ENCODE measurements at places on chromosomes 12 and 14.

GRCh38 chr12:42172441-42173210, 28.0 kb upstream of the GXYLT1 start:
- no peak for DNase-seq

DNA sequence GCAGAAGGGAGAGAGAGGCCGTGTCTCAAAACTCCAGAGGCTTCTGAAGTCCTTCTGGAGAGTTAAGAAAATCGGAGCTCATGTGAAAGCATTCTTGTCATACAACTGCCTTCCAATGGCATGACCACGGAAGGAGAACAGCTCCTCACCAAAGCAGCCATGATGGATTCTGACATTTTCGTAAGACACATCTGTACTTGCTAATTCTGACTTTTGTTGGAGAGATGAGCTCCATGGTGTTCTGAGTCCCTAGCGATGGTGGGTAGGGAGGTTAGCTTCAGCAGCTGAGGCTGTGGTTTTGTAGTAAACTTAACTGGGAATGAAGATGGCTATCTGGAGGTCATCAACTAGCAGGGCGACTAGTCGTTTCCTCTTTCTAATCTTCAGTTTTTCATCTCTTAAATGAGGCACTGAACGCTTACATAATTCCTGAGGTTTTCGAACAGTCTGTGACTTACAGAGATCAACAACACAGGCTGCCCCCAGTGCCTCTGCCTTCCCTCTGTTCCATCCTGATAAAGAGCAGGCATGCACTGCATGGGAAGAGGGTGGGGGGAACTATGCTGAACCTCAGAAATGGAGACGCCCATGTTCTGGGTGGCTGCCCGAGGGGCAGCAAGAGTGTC, 28.6 kb upstream of the DICER1 start:
- no peak for DNase-seq

DNA sequence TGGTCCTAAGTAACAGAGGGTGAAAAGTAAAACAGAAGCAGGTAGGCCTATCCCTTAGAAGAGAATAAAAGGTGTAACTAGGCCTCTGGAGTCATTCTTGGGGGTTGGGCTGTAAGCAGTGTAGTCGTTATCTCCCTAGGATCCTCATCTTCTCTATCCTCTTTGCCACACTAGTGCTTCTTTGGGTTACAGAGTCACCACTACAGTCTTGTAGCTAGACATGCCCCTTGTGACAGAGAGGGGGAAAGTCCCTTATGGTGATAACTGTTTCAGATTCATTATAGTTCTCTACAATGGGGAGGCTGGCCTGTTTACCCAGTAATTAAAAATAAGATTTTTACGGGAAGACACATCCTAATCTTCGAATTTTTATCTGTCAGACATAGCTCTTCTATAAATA, 16.4 kb upstream of the SRP54 start:
- no peak for DNase-seq

DNA sequence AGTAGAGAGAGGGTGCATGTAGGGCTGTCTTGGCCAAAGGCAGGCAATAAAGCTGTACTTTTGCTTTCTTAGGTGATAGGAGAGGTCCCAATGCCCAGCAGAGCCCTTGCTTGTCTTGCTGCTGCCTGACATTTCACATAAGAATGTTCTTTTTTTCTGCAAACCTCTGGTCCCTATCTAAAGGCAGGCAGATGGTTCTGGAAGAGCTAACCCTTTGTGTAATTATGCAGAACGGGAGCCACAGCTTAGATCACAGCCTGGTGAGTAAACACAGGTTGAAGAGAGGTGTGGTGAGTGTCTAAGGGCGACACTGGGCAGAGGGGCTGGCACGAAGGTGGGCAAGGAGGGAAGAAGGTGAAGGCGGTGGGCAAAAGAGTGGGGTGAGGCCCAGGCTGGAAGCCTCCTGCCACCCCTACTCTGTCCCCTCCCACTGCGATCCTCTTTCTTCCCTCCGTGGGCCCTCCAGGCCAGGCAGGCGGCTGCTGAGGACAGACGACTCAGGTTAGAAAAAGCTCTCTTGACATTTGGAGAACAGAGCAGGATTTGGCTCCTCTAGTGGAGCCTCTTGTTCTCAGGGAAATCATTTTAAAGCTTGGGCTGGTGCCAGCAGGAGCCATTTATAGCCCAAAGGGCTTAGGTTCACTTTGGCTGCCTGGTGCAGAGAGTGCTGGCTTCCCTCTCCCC, 42.8 kb downstream of the PRMT8 start:
- peak; percentile 51 for DNase-seq

DNA sequence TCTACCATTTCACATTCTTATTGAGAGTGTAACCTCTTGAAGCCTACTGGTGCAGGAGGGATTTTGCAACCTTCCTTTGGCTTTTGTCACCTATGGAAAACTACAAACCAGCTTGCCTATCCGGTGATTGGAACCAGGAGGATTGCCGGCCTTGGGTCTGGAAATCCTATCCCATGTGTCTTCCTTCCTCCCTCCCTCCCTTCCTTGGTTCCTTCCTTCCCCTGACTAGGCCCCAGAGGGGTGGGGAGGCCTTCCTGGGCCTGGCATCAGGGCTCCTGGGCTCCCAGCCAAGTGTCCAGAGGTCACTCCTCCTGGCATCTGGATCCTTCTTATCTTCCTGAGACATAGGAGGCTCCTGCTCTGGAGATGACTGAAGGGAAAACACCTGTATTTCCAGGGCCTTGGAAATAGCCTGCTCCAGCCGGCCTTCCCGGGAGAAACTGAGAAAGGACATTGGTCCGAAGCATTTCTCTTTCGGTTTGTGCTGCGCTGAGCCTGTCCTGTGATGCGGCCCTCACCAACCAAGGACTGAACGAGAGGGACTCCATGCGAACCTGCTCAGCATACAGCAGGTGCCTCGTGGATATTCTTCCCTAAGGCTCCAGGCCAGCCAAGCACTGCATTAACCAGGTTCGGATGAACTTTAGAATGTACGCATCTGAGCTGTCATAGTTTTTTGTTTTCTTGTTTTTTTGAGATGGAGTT, 43.4 kb downstream of the PSMA6 start:
- no peak for DNase-seq

DNA sequence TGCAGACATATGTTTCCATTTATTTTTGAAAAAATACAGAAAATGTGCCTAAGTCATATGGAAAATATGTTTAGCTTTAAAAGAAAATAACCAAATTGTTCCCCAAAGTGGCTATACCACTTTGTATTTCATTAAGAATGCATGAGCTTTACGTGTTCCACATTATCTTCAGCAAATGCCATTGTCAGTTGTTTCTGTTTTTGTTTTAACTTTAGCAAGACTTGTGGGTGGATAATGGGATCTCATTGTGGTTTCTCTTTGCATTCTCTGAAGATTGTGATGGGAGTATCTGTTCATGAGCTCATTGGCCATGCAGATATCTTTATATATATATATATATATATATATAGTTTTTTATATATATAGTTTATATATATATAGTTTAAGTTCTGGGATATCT, 181.5 kb downstream of the CCER1 start:
- no peak for DNase-seq

Measured in ecto neural progenitor cell (in vitro differentiated cells).